ENCODE measurements at places on chromosomes 2 and 18.
A peak's percentile ranks its signal among the peaks of the same experiment; 100 is the strongest.

DNA sequence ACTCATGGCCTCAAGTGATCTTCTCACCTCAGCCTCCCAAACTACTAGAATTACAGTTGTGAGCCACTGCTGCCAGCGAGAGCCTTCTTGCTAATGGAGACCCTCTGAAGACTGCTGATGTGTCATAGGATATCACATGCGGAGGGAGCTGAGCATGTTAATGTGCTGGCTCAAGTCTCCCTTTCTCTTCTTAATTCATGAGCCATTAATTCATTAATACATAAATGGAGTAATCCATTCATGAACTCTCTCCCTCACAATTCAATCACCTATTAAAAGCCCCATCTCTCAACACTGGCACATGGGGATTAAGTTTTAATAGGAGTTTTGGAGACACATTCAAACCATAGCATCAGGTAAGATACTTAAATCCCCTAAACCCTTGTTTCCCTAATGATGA is 54.8 kb downstream of the SYT4 start:
- no peak for DNase-seq

GRCh38 chr18:75173738-75174137 is 35.2 kb downstream of the PTGR3 start:
- DNase-seq: no peak

- DNase-seq: no peak
These were observed 65.1 kb downstream of the INPP4A start for GRCh38 chr2:98509542-98510321.

GRCh38 chr18:49626842-49627467 is 65.1 kb downstream of the LIPG start:
- no peak for DNase-seq

- no peak for DNase-seq
These were observed 72.2 kb downstream of the CAB39 start for GRCh38 chr2:230784795-230785194.

DNA sequence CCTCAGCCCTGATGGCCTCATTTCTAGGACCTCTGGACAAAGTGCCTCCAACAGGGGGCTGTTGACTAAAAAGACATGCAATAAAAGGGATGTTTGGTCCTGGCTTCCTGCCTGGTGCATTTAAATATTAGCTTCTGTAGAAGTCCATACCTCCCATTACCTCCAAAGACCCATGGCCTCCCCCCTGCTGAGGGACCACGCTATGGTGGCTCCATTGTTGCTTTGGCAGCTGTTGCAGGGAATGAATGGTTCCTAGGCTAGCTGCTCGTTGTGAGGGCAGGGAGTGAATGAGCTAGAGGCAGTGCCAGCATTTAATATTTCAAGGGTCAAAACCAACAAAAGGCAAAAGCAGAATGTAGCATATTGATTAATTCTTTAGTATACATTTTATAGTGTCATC is 285.9 kb downstream of the SLC8A1 start:
- no peak for DNase-seq

- no peak for DNase-seq
These were observed 20.6 kb upstream of the DCDC2C start for GRCh38 chr2:3682811-3683210.

GRCh38 chr2:64750001-64750816 is 96.5 kb upstream of the SERTAD2 start:
- DNase-seq: peak; percentile 51

All from activated CD4-positive, alpha-beta T cell treated with anti-CD3 and anti-CD28 coated beads for 4 hours (primary cell).